Endothelial cell of umbilical vein (primary cell): ENCODE measurements at places on chromosomes 1 and 21. TPM values are rescaled to one million over a fixed set of nuclear protein-coding genes. Genes with fewer than 3 reads are reported as not detected.

Gene RGSL1
- total RNA-seq, result not detected in 2 replicates

Gene PRAMEF2
- total RNA-seq, result not detected in 2 replicates

Gene WNT3A
- total RNA-seq, result not detected in 2 replicates

Gene C4BPB
- not detected in 2 replicates for total RNA-seq

Gene TNFRSF1B
- 65.9 and 66.0 TPM in 2 replicates for total RNA-seq

Gene ADARB1
- 54.3 and 55.5 TPM in 2 replicates for total RNA-seq

Gene NEK7
- 45.6 and 45.7 TPM in 2 replicates for total RNA-seq

Gene FCRLA
- not detected in 2 replicates for total RNA-seq

Gene LRRC8C
- 40.6 and 51.5 TPM in 2 replicates for total RNA-seq

Gene DCST1
- not detected in 2 replicates for total RNA-seq

Gene LCE1C
- not detected in 2 replicates for total RNA-seq

Gene HTR6
- not detected in 2 replicates for total RNA-seq

DNA sequence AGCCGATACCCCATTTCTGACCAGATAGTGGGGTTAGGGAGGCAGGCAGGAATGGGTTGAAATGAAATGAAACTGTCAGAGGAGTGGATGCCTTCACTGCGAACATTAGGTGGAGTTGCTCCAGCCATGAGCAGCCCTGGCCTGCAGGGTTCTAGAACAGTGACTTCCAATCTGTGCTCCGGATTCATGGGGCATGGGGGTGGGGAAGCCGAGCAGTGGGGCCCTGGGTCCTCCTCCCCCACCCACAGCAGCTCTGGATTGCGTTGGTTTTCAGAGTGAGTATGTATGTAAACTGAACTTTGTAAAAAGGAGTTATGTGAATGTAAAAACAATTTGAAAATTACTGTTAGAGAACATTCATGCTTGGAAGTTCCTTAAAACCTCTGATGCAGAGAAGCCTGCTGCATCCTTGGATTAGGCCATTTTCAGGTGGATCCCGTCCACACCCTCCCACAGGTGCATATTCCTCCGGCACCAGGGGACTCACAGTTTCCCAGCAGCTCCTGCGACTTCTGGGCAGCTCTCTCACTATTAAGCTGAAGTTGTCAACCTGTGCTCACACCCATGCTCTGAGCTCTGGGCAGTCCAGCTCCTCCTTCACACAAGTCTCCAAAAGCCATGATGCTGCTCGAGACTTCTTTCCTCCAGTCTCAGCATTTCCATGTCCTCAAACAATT, 54.4 kb upstream of the EDN2 start:
- no peak for DNase-seq

- no peak for DNase-seq
These were observed 12.0 kb downstream of the NCMAP start for GRCh38 chr1:24567792-24568388.

DNA sequence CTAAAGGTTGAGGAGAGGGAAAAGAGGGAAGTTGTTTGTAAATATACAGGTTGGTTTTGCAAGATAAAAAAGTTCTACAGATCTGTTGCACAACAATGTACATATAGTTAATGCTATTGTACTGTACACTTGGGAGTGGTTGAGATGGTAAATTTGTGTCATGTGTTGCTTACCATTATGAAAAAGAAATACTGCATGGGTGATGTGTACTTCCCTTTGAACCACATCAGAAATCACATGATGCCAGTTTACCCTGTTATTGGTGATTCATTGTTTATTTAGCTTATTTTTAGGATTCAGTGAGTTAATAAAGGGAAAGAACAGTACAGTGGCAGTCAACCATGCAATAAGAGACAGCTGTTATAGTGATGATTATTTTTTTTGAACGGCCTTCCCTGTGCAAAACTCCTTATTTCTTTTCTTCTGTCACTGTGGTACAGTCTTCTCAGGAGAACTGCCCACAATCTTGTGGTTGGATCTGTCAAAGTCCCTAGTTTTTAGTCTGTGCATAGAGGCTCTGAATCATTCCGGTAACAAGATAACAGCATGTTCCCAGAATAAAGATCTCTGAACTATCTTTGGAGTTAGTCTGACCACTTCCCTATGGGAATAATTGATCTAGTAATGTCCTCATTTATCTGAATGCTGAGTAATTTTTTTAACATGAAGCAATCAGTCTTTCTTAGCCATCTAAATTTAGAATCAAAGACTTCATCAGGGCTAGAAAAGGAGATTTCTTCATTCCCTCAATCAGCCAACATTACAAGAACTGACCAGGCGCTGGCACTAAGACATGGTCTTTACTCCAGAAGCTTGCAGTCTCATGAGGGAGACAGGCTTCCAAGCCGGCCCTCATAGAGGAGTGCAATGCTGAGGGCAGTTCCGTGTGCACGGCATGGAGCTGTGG, 84.2 kb downstream of the SH3GLB1 start:
- peak; percentile 70 for DNase-seq

- DNase-seq, result no peak
These were observed 434.6 kb upstream of the CHRM3 start for GRCh38 chr1:238951809-238952208.

- no peak for DNase-seq
These were observed 252.2 kb downstream of the TPR start for GRCh38 chr1:186122837-186123236.

GRCh38 chr1:41387667-41388091, 26.4 kb downstream of the FOXO6 start:
- no peak for DNase-seq

- DNase-seq, result no peak
These were observed 50.7 kb downstream of the UMODL1 start for GRCh38 chr21:42121794-42122193.

DNA sequence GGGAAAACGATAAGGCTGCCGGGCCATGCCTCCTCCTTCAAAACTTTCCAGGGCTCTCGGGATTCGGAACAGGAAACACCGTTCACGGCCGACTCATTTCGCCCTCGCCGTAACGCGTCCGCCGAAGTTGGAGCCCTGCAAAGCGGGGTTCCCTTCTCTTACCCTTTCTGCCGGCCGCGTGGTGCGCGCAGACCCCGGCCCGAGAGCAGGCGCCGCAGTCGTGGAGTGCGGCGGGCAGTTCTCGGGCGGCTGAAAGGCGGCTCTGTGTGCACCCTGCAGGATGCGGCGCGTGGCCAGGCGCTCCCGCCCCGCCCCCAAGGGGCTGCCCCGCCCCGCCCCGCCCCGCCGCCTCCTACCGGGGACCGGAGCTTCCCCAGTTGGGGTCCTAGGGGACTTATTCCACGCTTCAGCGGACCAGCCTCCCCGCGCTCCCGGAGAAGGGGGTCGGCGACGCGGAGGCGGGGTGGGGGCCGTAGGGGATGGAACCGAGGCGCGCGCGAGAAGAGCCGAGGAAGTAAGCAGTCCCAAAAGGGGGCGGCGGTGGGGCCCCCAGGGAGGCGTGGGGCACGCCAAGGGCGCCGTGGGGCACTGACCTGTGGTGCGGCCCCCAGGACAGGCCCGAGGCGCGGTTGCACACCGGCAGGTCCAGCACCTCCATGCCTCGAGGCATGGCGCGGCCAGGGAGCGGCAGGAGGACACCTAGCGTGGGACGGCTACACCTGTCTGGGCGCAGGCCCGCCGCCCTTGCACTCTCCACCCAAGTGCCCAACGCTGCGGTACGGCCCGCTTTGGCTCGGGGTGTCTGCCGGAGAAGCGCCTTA, at the start of gene MCOLN2:
Gene MCOLN2 (minus strand): TSS at position 268 of the 821 bp plus-strand sequence. CDS start 241 bp downstream, at position 27.
- no peak for DNase-seq

- DNase-seq, result no peak
These were observed 22.6 kb downstream of the OR2G3 start for GRCh38 chr1:247627951-247628350.

GRCh38 chr1:71745326-71745725, 537.0 kb downstream of the NEGR1 start:
- no peak for DNase-seq

GRCh38 chr1:184753608-184754475, 816 bp downstream of the EDEM3 start:
- DNase-seq, result peak; percentile 81

GRCh38 chr1:226407199-226407496, 745 bp downstream of the PARP1 start:
- DNase-seq, result no peak

GRCh38 chr21:33290441-33290840, 24.3 kb downstream of the IL10RB start:
- DNase-seq, result no peak

DNA sequence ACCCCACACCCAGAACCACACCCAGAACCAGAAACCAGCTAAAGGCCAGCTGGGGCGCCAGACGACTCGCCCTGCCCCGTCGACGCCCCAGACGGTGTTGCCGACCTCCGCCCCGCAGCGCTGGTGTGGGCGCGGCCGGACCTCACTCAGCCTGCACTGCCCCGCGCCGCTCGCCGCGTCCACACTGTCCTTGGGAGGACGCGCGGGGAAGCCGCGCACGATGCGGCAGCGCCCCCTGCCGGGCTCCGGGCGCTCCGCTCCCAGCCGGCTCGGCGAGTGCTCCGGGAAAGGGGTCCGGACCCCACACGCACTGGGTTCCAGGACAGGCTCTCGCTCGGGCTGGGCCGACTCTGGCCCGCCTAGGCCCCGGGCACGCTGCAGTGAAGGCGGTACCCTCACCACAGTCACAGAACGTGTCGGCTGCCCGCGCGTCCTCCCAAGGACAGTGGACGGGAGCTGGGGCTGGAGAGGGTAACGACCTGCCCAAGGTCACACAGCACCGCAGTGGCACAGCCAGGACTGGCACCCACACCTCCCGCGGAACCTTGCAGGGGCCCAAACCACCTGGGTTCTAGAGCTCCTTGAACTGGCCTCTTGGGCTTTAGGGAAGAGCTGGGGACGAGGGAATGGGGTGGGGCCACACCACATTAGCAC, 90.2 kb downstream of the DMRTA2 start:
- peak; percentile 46 for DNase-seq

DNA sequence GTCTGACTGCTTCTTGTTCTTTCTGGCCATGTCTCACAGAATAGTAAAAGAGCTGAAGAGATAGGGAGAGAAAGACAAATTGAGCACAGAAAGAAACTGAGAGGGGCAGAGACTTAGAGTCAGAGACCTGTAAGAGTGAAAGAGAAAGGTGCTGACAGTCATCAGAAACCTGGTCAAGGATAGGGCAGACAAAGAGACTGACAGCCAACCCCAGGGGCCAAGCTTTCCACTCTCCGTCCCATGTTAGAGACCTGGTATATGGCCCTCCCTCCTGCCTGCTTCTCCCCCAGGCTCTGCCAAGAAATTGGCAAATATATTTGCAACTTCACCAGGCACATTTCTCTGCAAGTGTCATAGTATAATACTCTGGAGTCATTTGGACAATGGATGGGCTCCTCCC, 64.6 kb downstream of the RHBG start:
- DNase-seq, result no peak
